Activated naive CD8-positive, alpha-beta T cell treated with anti-CD3 and anti-CD28 coated beads, Interleukin-2, amount 50 U/mL, for 16 hours (primary cell): ENCODE measurements at places on chromosomes 6 and 20.

- DNase-seq = no peak
Measured at GRCh38 chr6:57064809-57065208, 18.3 kb downstream of the KIAA1586 start.

DNA sequence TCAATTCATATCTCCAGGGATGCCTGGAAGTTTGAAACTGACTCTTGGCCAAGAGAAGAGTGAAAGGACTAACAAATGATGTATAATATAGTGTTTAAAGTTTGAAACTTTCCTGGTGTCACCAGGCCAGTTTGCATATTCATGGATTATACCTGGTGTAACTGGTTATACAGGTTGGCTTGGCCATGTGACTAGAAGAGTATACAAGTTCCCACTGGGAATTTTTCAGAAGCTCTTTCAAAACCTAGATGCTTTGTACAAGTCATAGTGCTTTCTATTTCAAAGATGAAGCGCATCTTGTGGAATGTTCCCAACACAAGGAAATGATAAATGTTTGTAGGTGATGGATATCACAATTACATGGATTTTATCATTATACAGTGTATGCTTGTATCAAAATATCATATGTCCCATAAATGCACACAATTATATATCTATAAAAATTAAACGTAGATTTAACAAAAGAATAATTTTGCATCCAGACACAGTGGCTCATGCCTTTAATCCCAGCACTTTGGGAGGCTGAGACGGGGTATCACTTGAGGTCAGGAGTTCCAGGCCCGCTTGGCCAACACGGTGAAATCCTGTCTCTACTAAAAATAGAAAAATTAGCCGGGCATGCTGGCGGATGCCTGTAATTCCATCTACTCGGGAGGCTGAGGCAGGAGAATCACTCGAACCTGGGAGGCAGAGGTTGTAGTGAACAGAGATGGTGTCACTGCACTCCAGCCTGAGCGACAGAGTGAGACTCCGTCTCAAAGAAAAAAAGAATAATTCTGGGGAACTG lies 1420.2 kb downstream of the GRIK2 start:
- DNase-seq = no peak

DNA sequence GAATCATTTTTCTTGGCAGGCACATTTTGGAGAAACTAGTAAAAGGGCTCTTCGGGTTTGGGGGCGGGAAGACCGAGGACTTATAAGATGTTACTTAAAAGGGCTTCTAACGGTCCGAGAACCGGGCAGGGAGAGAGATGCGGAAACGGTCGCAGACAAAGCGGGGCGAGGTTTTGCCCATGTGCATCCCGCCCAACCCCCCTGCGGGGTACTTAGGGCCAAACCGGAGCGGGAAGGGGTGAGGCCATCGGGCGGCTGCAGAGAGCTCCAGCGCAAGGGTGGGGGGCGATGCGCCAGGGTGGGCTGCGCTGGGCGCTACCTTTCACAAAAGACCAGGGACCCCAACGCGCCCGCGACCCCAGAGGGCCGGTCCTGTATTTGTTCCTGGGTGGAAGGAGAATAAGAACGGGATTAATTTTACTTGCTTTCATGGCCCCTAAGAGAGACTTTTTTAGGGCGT lies 616 bp downstream of the TUBB start:
- no peak for DNase-seq

DNA sequence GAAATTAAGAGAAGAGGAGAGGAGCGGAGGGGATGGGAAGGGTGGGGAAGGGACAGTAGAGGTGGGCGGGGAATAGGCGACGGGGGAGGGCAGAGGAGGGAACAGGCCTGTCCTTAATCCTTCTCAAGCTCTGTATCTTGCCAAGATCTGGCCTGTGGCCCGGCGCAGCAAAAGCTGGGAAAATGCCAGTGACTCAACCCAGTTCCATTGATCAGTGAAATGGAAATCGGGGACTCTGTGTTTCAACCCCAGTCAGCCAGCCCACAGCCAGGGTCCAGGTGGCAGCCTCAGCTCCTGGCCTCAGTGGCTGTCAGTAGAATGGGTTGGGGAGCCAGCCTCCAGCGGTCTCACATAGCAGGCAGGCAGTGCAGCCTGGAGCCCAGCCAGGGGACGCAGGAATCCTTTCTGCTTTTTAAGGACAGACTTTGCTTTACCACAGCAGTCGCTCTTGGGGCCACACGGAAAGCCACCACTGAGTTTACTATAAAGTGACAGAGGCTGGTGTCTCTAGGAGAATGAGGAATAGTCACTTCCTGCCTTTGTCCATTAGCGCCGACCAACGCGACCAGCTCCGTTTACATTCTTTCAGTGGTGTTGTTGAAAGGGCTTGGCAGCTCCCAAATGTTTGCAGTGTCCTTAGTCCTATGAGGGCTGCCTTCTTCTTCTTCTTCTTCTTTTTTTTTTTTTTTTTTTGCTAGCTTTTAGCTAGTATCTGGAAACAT lies 128.0 kb downstream of the RIN2 start:
- DNase-seq = no peak

DNA sequence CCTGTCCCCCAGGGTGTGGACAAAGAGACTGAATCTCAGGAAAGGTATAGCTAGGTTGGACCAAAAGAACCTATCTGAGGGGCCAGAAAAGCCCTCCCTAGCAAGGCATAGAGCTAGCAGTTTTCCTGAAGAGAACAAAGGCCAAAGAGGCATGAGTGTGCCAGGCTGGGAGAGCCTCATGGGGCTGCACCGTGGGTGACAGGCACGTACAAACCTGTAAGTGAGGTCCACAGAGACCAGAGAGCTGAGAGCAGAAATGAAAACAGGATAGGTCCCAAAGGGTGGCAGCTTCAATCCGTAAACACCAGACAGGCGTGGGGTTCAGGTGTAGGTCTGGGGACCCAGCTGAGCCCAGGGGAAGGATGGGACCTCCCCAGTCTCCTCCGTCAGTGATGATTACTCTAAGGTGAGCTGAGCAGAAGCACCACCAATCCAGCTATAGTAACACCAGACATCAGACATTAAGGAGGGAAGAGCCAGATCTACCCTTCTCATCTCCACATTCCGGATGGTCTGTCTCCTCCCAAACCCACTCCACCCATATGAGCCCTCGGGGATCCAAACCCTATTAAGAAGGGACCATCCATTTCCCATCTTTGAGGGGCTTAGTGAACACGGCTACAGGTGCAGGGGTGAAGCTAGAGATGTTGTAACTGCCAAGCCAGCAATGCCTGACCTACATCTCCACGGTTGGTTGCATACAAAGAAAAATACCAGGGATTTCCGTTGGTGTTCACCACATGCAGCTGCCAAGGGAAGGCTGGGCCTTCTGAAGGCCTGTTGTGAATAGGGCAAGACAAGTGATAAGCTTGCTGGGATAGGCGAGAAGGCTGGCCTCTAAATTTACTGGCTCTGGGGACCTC lies 38.3 kb downstream of the BCL2L1 start:
- DNase-seq = no peak

GRCh38 chr6:2369606-2370005 lies 124.2 kb upstream of the GMDS start:
- no peak for DNase-seq

- no peak for DNase-seq
Measured at GRCh38 chr6:136552054-136552453, 1.8 kb upstream of the MAP7 start.

DNA sequence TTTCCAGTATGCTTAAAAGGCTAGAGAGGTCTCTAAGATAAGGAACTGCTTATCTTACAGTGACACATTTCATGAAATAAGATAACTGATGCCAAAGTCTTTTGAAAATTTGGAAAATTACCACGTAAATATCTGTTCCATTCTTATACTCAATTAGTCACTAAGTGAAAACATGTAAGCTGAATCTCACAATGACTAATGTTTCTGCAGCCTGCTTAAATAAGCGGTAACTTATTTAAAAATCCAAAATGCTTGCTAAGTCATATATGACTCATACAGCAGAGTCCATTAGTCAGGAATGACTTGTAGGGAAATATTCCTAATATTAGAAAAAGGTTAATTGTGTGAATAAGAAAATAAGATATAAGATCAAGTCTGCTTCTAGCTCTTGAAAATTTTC lies 27.8 kb upstream of the LGSN start:
- no peak for DNase-seq

DNA sequence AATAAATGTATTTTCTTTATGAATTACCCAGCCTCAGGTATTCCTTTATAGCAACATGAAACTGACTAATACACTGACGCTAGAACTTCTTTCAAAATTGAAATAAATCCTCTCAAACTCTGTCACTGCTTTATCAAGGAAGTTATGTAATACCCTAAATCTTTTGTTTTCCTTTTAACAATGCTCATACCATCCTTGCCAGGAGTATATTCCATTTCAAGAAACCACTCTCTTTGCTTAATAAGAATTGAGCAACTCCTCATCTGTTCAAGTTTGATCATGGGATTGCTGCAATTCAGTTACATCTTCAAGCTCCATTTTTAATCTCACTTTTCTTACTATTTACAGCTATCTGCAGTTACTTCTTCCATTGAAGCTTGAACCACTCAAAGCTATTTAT lies 707.6 kb upstream of the MARCKS start:
- DNase-seq = no peak

DNA sequence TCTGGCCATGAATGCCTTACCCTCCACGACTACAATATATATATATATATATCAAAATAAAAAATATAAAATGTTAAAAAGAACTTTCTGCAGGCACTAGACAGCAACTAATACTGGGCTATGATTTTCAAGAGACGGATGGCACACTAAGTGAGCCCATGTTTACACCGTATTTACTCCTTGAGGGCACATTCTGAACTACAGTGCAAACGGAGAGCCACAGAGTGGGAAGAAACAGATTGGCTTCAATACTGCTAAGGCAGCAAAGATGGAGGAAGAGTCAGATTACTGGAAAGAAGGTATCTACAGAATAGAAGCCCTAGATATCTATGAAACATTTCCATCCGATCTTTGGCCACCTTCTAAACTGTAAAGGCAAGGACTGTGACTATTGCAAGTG lies 330.3 kb downstream of the HTR1B start:
- DNase-seq = no peak

DNA sequence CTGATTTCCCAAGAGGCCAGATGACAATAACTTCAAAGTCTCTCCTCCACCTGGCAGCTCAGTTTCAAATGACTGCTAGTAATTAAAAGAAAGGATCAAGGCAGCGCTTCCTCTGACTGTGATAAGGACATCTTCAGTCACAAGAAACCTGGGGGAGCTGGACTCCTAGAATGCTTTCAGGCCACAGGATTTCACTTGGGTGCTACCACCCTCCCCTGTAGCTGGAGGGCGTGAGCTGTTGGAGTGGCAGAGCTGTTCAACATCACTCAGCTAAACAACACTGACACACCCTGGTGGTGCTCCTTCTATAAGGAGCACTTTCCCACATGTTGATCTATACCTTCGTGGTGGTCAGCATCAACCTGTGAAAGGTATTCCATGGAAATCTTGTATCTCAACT lies 2.2 kb upstream of the CNR1 start:
- no peak for DNase-seq

GRCh38 chr6:41199552-41200246 lies 1.2 kb downstream of the TREML2 start:
- DNase-seq = no peak

GRCh38 chr20:62736026-62736406 lies 27.4 kb downstream of the NTSR1 start:
- DNase-seq = no peak

- no peak for DNase-seq
Measured at GRCh38 chr6:147560670-147561069, 52.2 kb downstream of the SAMD5 start.

- DNase-seq = peak; percentile 27
Measured at GRCh38 chr6:31680226-31681134, at the start of gene LY6G5C. TSS of gene LY6G5C (minus strand) at chr6:31681067. CDS start at chr6:31680373, 694 bp downstream.

DNA sequence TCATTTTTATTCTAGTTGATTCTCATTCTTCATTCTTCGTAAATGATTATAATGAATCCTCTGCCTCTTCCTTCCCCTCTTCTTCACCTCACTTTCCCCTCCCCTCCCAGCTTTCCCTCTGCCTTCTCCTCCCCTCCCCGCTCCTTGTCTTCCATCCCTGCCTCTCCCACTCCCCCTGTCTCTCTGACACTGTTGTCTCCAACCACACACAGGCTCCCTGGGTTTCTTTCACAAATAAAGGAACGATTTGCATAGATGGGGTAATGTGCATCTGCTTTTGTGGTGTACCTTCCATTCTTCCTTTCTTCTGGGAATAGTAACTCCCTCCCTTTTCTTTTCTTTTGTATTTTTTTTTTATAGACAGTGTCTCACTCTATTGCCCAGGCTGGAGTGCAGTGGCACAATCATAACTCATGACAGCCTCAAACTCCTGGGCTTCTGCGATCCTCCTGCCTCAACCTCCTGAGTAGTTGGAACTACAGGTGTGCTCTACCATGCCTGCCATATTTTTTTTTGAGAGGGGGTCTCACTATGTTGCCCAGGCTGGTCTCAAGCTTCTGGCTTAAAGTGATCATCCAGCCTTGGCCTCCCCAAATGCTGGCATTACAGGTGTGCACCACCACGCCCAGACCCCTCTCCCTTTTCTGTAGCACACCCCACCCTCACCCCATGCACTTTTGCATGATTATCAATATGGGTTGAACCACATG lies 318.6 kb downstream of the PRKN start:
- DNase-seq = no peak

GRCh38 chr20:52191916-52192718 lies 538 bp upstream of the ZFP64 start:
- peak; percentile 12 for DNase-seq

DNA sequence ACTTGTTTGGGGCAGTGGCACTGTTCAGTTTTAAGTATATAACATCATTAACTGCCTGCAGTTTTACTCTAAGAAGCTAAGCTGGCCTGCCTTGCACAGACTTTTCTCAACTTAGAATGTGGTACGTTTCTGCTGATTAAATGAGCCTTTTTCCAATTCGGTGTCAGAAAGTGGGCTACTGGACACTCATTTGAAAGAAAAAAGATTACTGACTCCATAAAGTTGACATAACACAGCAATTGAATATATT lies 2.1 kb downstream of the ZMYND8 start:
- DNase-seq = no peak

GRCh38 chr20:1835186-1836035 lies 59.8 kb upstream of the SIRPA start:
- DNase-seq = no peak

DNA sequence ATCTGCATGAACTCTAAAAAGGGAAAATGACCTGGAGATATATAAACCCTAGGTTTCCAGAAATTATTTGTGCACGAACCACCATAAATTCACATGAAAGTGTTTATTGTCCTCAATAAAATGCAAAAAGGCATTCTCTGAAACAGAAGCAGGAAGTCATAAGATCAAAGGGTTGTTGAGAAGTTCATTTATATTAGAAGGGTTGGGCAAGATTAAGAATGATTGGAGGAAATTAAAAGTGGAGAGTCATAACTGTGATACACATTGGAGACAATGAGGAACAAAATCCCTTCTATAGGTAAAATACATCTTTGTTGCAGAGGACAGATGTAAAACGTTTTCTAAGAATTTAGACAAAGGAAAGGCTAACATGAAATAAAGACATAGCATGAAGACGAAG lies 476.8 kb downstream of the CBLN4 start:
- no peak for DNase-seq
